ENCODE measurements at places on chromosomes 4 and X.

DNA sequence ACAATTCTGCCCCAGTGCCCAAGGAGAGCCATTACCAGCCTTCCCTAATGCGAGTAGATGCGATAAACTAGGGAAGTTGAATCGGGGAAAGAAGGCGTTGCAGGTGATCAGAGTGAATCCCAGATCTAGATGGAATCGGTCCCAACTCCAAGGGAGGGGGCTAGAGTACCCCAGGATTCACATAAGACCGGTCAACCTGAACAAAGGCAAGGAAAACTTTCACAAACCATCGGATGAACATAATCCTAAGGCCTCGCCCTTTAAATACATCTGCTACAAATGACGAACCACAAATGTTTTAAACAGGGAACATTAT, 11.2 kb upstream of the ZCCHC13 start:
- no peak for DNase-seq

GRCh38 chr4:48047421-48047844, 30.9 kb downstream of the NIPAL1 start:
- no peak for DNase-seq

- no peak for DNase-seq
These were observed 51.4 kb downstream of the PTTG2 start for GRCh38 chr4:38011511-38012162.

- no peak for DNase-seq
These were observed 23.3 kb downstream of the F8A3 start for GRCh38 chrX:155434906-155435743.

GRCh38 chr4:7259039-7259438, 66.7 kb downstream of the SORCS2 start:
- DNase-seq: no peak

- no peak for DNase-seq
These were observed 46.9 kb downstream of the XIAP start for GRCh38 chrX:123906557-123907316.

DNA sequence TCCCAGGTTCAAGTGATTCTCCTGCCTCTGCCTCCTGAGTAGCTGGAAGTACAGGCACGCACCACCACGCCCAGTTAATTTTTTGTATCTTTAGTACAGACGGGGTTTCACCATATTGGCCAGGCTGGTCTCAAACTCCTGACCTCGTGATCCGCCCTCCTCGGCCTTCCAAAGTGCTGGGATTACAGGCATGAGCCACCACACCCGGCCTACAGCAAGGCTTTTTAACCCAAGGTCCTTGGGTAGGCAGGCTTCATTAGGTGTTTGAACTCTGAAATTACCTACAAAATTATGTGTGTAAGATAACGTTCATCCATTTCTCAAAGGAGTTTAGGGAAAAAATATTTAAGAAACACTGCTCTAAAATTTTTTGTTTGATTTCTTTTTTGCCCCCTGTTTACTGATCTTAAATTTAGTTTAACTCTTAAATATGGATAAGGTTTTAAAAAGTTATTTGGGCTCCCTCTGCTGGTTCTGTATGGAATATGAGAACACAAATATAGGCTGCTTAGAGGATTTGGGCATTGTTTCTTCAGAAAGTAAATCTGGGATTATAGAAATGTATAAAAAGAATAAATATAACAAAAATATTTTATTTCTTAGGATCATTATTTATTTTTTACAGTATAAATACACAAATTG, 92.8 kb downstream of the CBR4 start:
- DNase-seq: no peak

- no peak for DNase-seq
These were observed 147.8 kb downstream of the PCDH18 start for GRCh38 chr4:137384476-137384875.

DNA sequence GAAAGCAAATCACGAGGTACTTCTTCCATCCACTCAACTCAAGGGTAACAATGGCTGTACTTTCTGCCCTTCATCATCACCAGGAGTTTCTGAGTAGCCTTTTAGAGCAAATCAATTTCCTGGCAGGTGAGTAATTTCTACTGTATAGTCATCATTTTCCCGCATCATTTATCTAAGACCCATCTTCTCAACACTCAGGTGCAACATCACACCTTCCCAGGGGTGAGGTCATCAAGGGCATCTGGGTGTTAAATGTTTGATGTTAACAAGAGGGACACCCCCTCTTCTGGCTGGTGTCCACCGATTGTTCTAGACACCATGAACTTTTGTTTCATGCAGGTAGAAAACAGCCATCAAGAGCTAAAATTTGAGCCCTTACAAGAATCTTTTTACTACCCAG, 313.4 kb upstream of the MAGEB2 start:
- no peak for DNase-seq

- no peak for DNase-seq
These were observed 34.8 kb upstream of the DCK start for GRCh38 chr4:70958681-70959080.

DNA sequence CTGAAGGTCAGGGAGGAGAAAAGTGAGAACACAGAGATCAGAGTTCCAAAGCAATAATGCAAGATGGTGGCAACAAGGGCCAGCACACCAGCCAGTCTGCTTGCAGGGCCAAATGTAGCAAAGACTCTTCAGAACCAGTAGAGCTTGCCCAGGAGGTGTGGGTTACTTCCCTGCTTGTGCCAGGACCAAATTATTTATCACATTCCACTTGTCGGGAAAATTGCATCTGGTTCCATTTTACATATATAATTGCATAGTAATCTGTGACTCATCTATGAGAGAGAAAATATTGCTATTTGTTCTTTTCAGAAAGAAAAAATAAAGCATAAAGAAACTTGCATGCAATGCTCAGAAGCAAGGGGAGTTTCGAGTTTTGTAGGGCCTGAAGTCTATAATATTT, 41.4 kb downstream of the MAML3 start:
- DNase-seq: no peak

GRCh38 chr4:124939908-124940307, 227.4 kb upstream of the ANKRD50 start:
- no peak for DNase-seq

- no peak for DNase-seq
These were observed 210.6 kb upstream of the FAT1 start for GRCh38 chr4:186934244-186934643.

- peak; percentile 58 for DNase-seq
These were observed 60.8 kb upstream of the CBR4 start for GRCh38 chr4:169070895-169071218.

DNA sequence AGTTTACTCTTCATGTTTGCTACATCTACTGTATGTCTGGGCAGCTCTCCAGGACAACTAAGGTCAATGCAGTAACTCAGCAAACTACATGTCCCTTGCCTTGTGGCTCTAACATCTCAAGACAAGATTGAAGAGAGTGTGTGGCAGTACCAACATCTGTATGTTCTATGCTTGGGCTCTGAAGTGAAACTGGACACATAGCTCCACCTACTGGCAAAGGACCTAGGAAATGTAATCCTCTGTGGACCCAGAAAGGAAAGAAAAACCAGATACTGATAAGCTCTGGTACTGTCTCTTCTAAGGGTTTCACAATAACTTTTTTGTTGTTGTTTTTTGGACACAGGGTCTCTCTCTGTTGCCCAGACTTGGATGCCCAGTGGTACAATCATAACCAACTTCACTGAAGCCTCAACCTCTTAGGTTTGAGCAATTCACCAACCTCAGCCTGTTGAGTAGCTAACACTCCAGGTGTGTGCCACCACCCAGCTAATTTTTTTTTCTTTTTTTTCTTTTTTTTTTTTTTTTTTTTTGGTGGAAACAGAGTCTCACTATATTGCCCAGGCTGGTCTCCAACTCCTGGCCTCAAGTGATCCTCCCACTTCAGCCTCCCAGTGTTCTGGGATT, 64.1 kb downstream of the QDPR start:
- no peak for DNase-seq

DNA sequence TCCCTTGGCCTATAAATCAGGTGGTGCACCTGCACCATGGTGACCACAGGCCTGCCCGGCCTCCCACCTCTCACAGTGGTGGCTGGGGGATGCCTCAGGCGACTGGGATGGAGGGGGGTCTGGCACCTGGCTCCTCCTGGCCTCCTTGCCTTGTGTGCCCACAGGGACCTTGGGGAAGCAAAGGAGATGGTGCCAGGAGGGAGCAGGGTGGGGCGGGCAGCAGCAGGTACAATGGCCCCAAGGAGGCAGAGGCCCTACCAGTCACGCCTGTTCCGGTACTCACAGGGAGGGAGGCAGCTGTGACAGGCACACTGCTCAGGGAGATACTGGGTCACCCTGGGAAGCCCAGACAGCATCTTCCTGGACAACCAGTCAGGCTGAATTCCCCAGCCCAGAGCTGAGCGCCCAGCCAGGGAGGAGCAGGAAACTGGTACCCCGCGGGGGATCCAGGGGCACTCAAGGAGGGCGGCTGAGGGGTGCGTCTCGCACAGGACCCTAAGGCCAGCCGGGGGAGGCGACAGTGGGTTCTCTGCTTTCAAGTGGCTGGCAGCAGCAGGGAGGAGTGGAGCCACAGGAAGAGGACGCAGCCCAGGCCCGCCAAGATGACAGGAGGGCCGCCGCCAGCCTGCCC, 1.2 kb upstream of the TREX2 start:
- DNase-seq: no peak

GRCh38 chrX:131571348-131571747, 27.5 kb downstream of the OR13H1 start:
- DNase-seq: no peak

DNA sequence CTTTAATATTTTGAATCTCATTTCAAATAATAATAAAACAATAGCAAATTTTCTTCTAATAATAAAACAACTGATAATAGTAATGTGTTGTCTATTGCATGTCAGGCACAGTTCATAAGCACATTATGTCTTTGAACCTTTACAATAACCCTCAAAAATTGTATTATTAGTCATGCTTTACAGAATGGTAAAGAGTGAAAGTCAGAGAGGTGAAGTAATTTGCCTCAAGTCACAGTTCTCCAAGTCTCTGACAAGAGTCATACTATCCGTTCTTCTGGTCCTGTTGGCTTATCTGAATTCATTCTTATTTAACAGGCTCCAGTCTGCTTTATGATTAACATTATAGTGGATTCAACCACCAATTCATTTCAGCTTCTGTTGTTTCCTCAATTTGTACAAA, 313.0 kb downstream of the AFF2 start:
- DNase-seq: no peak

GRCh38 chr4:171266671-171267070, 546.5 kb upstream of the GALNTL6 start:
- no peak for DNase-seq

GRCh38 chr4:98602270-98602669, 56.1 kb downstream of the TSPAN5 start:
- DNase-seq: no peak

DNA sequence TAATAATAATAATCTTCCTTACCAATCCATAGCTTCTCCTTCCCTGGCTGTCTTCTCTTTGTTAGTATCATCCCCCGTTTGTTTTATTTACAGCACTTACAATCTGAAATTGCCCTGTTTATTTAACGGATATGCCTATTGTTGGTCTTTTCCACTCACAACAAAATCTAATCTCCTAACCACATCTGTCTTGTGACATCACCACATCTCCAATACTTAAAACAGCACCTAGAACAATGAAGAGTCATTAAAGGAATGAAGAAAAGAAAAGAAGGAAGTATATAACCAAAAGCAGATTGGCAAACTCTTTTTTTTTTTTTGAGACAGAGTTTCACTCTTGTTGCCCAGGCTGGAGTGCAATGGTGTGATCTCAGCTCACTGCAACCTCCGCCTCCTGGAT, 38.7 kb upstream of the JADE1 start:
- no peak for DNase-seq

DNA sequence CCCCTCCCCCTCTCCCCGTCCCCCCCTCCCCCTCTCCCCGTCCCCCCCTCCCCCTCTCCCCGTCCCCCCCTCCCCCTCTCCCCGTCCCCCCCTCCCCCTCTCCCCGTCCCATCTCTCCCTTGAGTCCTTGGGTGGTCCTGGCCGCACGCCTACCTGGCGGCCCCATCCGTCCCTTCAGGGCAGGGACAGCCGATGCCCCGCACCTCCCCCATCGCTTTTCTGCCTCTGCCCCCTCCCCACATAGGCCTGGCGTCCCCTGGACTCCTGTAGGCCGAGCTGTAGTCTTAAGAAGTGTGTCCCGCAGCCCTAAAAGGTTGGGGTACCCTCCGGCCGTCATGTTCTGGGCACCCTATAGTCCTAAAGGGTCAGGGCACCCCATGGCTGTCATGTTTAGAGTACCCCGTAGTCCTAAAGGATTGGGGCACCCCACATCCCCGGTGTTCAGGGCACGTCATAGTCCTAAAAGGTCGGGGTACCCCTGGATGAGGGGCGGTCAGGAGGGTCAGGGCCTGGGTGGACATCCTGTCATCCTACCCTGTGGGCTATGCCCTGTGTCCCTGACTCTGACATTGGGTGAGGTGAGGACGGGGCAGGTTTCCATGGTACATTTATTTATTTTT, 10.8 kb upstream of the GTPBP6 start:
- DNase-seq: no peak

- no peak for DNase-seq
These were observed 132.1 kb downstream of the NSUN7 start for GRCh38 chr4:40881851-40882250.

DNA sequence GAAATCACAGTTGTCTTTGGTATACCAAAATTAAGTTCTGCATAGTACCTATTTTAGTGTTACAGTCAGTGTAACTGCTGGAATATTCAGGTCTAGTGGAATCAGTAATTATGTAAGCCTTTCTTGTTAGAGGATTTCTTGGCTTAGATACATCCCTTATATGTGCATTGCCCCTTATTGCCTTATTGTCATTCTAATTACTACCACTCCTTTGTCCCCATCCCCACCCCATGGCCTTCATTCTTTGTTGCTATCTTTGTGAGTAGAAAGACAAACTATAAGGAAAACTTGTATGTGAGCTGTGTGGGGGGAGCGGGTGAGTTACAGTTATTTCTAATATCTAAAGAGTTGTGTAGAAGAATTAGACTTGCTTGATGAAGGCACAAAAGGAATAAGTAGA, 36.9 kb upstream of the RPA4 start:
- no peak for DNase-seq

DNA sequence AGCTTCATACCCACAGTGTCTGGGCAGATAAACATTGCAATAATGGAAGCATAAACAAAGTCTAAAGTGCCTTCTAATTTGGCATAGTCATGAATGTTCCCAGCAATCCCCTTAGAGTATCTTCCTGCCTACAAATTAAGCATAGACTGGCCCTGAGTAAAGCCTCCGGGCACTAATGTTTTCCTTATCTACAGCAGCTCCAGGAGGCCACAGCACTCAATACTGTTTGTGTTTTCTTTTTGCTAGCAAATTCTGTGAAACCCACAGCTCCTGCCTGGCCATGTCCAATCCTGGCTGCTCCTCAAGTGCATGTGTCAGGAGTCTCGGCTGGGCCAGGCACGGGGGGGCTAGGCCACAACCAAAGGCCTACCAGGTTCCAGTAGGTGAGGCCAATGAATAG, 102.7 kb upstream of the TBC1D9 start:
- DNase-seq: no peak

GRCh38 chrX:1164322-1165288, 47.8 kb downstream of the CRLF2 start:
- no peak for DNase-seq

DNA sequence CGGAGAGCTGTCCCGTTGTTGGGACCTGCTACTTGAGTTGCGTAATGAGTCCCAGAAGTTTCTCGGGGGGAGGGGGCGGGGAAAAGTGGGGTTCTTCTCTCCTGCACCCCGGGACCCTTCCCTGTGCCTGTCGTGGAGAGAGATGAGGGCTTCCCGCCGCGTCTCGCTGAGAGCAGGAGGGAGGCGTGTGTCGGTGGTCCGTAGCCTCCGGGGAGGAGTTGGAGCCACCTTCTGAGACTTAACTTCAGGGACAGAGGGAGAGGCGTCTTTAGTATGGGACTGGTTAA, 698 bp downstream of the AFF1 start:
- DNase-seq: no peak

Measured in keratinocyte (primary cell).